Substantia nigra (tissue), 51 donors: ENCODE measurements at places on chromosomes 5 and 9.

GRCh38 chr5:174571662-174572397 is 152.6 kb upstream of the MSX2 start:
- DNase-seq: no peak

GRCh38 chr5:2752821-2753439 is 1.5 kb upstream of the IRX2 start:
- no peak for DNase-seq

DNA sequence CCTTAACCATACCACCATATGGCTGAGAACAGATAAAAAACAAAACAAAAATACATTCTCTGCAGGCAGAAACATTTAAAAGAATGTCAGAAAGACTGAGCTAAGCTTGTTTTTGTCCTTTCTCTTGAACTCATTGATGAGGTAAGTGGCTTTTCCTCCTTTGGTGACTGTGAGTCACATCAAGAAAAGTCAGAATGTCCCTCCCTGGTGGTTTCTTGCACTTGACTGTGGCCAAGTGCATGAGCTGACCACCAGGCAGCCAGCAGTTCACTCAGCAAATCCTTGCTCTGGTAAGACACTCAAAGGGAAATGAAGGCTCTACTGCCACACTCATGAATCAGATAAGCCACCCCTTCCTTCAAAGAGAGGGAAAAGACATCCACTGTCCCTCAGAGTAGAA is 970.9 kb downstream of the TAF11L14 start:
- no peak for DNase-seq

- DNase-seq: no peak
Observed at GRCh38 chr9:126604059-126605055, 9.4 kb upstream of the LMX1B start.
